ENCODE measurements at places on chromosomes 6 and 20.

DNA sequence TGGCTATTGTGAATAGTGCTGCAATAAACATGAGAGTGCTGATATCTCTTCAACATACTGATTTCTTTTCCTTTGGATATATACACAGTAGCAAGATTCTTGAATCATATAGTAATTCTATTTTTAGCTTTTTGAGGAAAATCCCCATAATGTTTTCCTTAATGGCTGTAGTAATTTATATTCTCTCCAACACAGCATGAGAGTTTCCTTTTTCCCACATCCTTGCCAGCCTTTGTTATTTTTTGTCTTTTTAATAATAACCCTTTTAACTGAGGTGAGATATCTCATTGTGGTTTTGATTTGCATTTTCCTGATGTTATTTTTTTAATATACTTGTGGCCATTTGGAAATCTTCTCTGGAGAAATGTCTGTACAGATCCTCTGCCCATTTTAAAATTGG lies 132.6 kb downstream of the PRL start:
- DNase-seq = no peak

DNA sequence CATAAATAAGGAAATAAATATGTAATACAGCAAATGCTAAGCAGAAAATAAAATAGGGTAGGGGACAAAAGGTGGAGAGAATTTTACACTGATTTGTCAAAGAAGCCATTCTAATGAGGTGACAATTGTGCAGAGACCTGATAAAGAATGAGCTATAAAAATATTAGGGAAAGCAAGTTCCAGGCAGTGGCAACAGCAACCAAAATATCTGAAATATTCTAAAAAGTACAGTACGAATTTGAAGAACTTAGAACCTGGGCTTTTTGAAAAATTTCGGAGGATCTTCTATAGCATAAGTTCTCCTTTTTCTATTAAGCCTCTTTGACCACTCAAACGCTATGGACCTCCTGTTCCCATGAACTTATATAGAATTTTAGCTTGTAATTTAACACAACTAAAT lies 98.0 kb upstream of the FAM184A start:
- no peak for DNase-seq

DNA sequence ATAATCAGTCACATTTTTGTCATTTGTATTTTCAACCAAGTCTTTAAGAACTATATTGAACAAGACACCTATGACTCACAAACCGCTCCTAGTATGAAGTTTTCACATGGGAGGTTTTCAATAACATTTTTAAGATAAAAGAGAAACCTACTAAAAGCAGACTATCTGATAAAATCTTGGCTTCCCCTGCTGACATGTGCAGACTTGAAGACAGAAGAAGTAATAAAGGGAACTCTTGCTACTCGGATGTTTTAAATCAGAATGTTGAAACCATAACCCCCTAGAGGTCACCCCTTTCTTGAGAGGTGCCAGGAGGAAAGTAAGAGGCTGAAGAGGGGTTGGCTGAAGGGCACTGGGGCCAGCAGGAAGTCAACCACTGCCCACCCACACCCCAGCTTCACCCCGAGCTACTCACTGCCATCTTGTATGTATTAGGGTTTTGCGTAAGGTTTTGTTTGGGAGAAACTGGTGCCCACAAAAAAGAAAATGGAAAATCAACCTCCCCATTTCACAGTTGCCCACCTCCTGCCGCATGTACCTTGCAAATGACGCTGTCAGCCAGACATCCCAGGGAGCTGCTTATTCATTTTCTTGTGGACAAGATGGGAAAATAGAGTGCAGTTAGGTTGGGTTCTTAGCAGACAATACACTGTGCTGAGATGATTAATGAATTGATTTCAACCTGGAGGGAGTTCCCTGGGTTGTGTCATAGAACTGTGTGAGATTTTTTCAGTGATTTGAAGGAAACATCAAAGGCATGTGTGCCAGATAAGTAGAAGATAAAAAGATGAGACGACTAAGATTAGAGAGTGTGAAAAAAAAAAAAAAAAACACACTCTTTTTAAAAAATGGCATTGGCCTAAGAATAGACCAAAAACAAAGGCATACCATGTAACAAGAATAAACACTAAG lies 83.2 kb upstream of the TAB2 start:
- no peak for DNase-seq

- no peak for DNase-seq
Measured at GRCh38 chr20:47682916-47683315, 102.4 kb downstream of the SULF2 start.

DNA sequence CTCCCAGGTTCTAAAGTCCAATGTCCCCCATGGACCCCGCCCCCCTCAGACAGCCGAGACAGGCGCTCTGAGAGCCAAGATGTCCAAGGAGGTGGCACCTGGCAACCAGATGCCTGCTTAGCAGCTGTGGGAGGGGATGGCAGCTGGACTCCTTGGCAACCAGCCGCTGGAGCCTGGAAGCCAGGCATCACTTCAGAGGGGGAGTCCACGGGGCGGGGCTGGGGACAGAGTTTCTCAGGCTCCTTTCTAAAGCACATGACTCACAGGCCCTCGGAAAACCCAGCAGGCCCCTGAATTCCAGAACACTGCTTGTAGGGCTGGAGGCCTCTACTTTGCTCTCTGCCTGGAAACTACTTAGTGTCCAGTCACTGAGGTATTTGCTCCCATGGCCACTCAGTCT lies 51.5 kb downstream of the PREX1 start:
- DNase-seq = no peak

GRCh38 chr6:4130357-4130987 lies 4.9 kb downstream of the ECI2 start:
- DNase-seq = no peak

- DNase-seq = no peak
Measured at GRCh38 chr20:32945710-32946221, 58.5 kb downstream of the SUN5 start.

DNA sequence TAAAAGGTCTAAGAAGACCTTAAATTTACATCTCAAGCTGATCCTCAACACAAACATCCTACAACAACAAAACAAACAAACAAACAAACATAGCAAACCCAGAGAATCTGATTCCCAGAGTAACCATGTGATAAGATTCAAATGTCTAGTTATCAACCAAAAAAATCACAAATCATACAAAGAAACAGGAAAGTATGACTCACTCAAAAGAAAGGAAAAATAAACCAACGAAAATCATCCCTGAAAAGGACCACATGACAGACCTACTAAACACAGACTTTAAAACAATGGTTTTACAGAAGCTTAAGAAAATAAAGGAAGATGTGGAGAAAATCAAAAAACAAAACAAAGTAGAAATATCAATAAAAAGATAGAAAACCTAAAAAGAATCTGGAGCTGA lies 18.1 kb downstream of the VNN1 start:
- no peak for DNase-seq

DNA sequence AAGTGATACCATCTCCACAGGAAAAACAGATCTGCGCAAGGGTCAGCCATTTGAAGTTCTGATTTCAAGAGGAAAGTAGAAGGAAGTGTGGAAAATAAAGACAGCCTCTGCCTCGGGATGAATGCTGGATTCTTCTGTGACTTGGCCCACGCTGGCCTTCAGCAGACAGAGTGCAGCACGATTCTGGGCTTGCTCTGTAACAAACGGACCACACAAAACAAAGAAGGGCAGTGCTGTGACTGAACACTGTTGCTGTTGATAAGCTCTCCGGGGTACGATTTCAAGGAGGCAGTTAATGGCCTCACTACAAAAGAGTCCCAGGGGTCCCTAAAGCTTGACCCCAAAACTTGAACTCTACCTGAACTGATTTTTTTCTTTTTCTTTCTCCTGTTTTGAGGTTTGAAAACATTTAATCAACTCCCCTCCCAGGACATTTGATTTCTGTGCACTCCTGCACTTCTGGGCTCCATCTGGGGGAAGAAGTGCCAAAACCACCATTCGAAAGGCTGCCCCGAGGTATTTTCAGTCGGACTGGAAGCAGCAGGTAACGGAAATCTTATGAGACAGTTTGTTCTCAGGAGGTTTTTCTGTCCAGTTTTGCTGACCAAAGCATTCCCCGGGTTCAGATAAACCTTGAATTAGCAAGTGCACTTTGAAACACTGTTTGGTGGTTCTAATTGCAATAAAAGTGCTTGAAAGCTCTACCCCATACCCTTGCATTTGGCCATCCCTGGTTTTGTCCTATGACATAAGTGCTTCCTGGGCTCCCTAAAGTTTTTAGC lies 189.6 kb downstream of the MYLK4 start:
- no peak for DNase-seq

DNA sequence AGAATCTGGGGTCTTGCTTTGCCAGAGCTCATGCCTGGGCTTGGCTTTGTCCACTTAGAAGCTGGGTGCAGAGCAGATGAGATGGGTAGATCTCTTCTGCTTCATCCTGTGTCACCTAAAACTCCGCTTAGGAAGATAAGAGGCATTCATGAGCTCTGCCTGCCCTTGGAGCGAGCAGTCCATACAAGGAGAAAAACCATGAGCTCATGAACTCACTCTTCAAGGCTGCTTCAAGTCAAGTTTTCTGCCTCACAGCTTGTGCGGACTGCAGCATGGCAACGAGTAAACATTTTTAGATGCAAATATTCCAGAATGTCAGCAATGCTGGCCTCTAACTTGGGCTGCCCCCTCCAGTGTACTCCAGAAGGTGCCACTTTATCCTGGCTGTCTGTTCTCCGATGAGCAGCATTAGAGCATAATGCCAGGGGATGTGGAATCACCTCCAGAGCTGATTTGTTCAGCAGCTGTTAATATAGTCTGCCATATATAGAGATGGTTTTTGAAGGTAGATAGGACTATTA lies 10.7 kb upstream of the UQCC2 start:
- DNase-seq = no peak

DNA sequence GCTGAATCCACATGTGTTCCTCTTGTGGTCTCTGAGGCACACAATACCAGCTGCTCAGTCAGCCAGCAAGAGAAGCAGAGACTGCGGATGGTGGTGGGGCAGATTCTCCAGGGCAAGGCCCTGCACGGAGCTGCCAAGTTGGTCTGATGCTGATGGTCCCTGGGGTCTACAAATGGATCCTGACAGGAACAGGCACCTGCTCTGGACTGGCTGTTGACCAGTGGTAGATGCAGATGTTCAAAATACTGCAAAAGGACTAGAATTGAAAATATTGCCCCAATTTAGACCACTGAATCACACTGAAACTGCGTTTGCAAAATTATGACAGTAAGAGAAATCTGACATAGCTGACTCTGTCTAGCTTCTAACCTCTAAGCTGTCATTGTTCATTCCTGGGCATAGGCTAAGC lies 29.6 kb upstream of the TUBB2A start:
- no peak for DNase-seq

- no peak for DNase-seq
Measured at GRCh38 chr6:19655744-19656143, 181.4 kb upstream of the ID4 start.

DNA sequence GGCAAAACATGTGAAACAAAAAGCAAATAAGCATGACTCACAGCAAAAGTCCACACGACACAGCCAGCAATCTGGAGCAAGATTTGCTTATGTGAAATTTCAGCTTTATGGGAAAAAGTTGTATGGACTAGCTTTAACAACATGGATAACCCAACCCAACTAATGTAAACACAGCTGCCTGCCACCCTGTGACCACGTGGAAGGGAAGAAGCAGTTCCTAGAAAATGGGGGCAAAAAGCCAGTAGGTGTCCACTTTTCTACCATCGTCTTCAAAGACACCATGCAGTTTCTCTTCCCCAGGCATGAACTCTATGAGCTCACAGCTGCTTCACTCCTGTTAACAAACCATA lies 425.4 kb upstream of the RNF217 start:
- DNase-seq = no peak

DNA sequence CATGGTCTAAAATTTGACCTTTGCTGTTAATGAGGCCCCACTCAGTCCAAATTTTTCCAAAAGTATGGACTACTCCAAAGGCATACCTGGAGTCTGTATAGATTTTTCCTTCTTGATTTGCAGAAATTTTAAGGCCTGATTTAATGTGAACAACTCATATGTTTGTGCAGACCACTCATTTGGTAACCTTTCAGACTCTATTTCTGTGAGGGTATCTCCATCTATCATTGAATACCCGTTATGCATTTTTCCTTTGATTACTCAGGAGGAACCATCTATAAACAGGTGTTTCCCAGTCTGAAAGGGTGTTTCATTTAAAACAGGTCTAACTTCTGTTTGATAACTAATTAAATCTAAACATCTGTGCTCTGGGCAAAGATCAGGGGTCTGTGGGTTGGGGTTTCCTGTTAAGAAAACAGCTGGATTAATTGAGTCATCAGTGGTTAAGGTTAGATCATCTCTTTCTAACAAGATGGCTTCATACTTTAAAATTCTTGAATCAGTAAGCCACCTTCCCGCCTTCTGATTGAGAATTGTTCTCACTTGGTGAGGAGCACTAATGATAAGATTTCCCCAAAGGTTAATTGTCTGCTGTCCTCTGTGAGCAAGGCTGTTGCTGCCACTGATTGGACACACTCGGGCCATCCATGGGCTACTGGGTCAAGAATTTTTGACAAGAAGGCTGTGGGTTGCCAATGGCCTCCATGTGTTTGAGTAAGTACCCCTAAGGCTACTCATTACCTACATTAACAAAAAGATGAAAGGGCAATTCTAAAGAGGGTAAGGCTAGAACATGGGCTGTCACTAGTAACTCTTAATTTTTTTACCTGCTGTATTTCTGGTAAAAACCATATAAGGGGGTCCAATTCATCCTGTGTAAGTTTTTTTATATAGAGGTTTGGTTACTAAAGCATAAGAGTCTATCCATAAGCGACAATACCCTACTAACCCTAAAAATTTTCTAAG lies 24.1 kb downstream of the HLA-B start:
- DNase-seq = no peak

GRCh38 chr6:2429460-2429859 lies 184.1 kb upstream of the GMDS start:
- DNase-seq = no peak

- no peak for DNase-seq
Measured at GRCh38 chr6:166169549-166170421, 2.1 kb upstream of the TBXT start.

DNA sequence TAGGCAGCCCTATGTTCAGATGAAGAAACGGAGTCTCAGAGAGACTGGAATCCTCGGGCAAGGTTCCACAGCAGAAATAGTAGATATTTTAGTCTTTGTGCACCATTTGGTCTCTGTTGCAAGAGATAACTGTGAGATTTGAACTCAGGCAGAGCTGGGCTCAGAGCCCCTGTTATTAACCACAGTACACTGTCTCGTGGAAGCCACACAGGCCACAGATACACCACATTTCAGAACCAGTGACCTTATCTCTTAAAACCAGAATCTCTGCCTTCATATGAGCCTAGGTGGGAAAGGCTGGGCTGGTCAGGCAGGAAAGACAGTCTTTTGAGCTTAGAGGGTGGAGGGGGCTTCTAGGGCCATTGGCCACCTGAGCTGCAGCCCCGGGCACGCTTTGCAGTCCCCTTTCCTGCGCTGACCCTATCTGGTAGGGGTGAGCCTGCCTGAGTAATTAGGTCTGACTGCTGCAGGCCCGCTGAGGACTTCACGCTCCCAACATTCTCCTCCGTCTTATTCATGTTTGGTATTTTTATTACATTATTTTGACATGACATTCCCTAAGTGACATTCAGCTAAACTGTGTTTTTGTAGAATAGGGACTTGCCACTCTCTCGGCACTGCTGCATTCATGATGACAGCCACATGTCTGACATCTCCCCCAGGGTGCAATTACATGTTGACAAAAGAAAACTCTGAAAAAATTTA lies 71.1 kb downstream of the KCNB1 start:
- DNase-seq = no peak
